Lower leg skin (tissue), 4 donors: ENCODE measurements at places on chromosomes 13 and 19.

DNA sequence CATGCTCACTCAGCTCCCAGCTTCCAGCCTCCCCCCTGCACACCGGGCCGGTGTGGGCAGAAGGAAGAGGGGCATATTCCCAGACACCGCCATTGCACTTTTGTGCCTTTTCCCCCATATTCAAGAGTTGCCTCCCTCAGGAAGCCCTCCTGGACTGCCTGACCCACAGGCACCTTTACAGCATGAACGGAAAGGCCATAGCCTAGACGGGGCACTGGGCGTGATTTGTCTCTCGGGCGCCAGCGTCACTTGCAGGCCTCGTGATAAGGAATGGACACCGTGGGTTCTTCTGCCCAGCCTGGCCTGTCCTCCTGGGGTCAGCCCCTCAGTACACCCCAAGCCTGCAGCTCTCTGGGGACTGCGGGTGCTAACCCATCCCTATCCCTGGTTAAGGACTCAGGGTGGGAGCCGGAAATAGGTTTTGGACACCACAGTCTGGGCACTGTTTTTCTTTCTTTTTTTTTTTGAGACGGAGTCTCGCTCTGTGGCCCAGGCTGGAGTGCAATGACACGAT, 933 bp upstream of the UQCR11 start:
- no peak for DNase-seq

GRCh38 chr19:50223439-50223716, 20.0 kb downstream of the MYH14 start:
- no peak for DNase-seq

- no peak for DNase-seq
These were observed 4.8 kb downstream of the TNFSF9 start for GRCh38 chr19:6535558-6536137.

GRCh38 chr19:4084547-4084877, 17.8 kb upstream of the ZBTB7A start:
- no peak for DNase-seq

GRCh38 chr13:39095500-39095899, 57.2 kb downstream of the NHLRC3 start:
- no peak for DNase-seq
